Heart left ventricle (tissue), 16 donors: ENCODE measurements at places on chromosomes 7 and 10. TPM values are rescaled to one million over a fixed set of nuclear protein-coding genes. Genes with fewer than 3 reads are reported as not detected.

ADARB2 gene
- 0.27 TPM for polyA plus RNA-seq

PNLIP gene
- polyA plus RNA-seq, result 0.07 TPM

EIF5AL1 gene
- polyA plus RNA-seq, result 0.97 TPM

AQP1 gene
- polyA plus RNA-seq, result 220 TPM

OR2A7 gene
- polyA plus RNA-seq, result 0.19 TPM

OGDHL gene
- 2.1 TPM for polyA plus RNA-seq

LIPN gene
- not detected for polyA plus RNA-seq

HYAL4 gene
- polyA plus RNA-seq, result not detected

ARF5 gene
- polyA plus RNA-seq, result 136 TPM

SUN3 gene
- polyA plus RNA-seq, result not detected

H2BK1 gene
- polyA plus RNA-seq, result not detected

PSAP gene
- polyA plus RNA-seq, result 1,132 TPM

INA gene
- polyA plus RNA-seq, result not detected

HEPACAM2 gene
- polyA plus RNA-seq, result not detected

COMTD1 gene
- polyA plus RNA-seq, result 124 TPM

C7orf57 gene
- polyA plus RNA-seq, result not detected

AKR1C1 gene
- 81.1 TPM for polyA plus RNA-seq

NKX1-2 gene
- polyA plus RNA-seq, result not detected
